ENCODE measurements at places on chromosomes 11 and 22.

DNA sequence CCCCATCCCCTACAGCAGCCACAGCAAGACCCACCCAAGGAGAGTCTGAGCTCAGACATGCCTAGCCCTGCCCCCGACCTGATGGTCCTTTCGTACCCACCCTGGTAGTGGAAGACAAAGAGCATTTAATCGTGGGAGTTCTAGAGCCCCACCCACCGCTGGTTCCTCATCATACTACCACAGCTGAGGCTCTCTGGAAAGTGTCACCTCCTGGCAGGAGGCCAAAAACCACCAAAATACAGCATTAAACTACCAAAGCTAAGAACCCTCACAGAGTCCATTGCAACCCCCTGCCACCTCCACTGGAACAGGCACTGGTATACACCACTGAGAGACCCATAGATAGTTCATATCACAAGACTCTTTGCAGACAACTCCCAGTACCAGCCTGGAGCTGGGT lies 311.1 kb downstream of the TENM4 start:
- DNase-seq = no peak

GRCh38 chr22:23182309-23183060 lies 2.2 kb downstream of the BCR start:
- no peak for DNase-seq

DNA sequence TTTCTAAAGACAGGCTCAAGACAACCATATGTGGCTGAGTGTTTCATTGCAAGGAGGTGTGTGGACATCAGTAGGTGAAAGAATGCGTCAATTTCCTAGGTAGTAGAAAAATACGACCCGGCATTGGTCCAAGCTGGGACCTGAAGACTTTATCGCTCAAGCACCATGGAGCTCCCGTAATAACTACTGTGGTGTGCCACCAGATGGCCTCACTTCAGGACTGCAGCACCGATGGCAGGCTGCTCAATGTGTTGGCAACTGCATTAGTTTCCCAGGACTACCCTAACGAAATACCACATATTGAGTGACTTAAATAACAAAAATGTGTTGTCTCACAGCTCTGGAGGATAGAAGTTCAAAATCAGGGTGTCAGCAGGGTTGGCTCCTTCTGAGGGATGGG lies 72.4 kb upstream of the FAT3 start:
- DNase-seq = no peak

- DNase-seq = no peak
Observed at GRCh38 chr11:102464859-102465500, 12.4 kb upstream of the TMEM123 start.

Measured in erythroblast (primary cell).